ENCODE measurements at places on chromosomes 1 and 21.

DNA sequence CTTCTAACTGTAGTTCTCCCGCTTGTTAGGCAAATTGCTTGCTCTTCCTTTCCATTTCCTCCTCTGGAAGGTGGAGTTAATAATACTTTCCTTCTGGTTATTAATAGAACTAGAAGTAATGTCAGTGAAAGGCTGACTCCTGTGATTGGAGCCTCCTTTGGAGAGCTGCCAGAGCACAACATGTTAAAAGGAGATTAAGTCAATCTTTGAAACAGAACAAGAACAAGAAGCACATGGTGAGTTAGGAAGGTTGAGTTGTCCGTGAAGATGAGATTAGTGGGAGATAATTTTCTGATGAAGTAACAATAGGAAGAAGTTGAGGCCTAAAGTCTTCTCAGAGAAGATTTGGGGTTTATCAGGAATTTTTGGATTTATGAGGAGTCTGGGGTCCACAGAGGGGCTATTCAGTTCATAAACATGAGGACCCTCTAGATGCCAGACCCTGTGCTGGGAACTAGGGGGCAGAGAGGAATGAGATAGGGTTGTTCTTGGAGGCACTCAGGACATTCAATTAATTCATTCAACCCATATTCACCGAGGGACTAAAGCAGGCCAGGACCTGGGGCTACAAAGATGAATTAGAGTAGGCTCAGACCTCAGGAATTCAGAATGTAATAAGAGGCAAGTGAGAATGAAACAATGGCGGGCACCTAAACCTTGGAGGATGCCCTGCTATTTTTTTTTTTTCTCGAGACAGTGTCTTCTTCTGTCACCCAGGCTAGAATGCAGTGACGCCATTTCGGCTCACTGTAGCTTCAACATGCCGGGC lies 40.7 kb upstream of the DHCR24 start:
- H3K27ac ChIP-seq: no peak overlapping the region
- H3K4me3 ChIP-seq: no peak overlapping the region
- H3K27me3 ChIP-seq: peaks cover 3% of the 10 kb centered on the region

DNA sequence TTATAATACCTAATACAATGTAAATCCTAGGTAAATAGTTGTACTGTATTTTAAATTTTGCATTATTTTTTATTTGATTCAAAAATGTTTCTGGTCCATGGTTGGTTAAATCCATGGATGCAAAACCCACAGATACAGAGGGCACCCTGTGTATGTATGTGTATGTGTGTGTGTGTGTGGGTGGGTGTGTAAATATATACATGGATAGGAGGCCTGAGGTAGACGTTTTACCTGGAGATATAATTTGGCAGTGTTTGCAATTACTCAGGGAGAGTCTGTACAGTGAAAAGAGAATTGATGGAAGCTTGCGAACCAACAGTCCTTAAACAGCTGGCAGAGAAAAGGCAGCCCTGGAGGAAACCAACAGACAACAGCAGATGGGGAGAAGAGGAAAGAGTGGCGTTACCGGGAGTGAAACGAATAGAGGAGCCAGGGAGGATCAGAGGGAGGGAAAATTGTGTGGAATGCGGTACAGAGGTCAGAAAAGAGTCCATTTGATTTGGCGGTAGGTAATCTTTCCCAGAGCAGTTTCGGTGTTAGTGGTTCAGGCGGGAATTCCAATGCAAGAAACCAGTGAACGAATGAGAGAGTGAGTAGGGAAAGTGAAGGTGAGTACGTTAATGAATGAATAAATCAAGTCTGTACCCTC lies 47.9 kb upstream of the NBL1 start:
- peaks cover 2% of the 10 kb centered on the region for H3K27me3 ChIP-seq
- peaks cover 30% of the 10 kb centered on the region for H3K36me3 ChIP-seq
- DNase-seq: no peak
- peak overlapping the region; percentile 99 for H3K4me3 ChIP-seq

GRCh38 chr1:15246960-15247614 lies at the start of gene FHAD1:
FHAD1 (plus strand) TSS chr1:15247223; CDS start chr1:15251785, 4,562 bp downstream.
- peaks cover 51% of the 10 kb centered on the region for H3K27me3 ChIP-seq
- H3K4me3 ChIP-seq: peak within 1 kb of the TSS; percentile 69
- peaks cover 13% of the 10 kb centered on the region for H3K36me3 ChIP-seq
- peak within 1 kb of the TSS; percentile 75 for H3K27ac ChIP-seq

GRCh38 chr1:19750101-19750881 lies 49.4 kb downstream of the TMCO4 start:
- no peaks in the 10 kb centered on the region for H3K4me1 ChIP-seq
- no peaks in the 10 kb centered on the region for H3K27me3 ChIP-seq
- no peak for DNase-seq
- peak overlapping the region; percentile 16 for H3K27ac ChIP-seq
- no peak overlapping the region for H3K4me3 ChIP-seq
- peaks cover 20% of the 10 kb centered on the region for H3K36me3 ChIP-seq

- peaks cover 34% of the 10 kb centered on the region for H3K36me3 ChIP-seq
- no peak overlapping the region for H3K27ac ChIP-seq
- H3K4me1 ChIP-seq: no peaks in the 10 kb centered on the region
- no peak overlapping the region for H3K4me3 ChIP-seq
Observed at GRCh38 chr1:236882678-236883077, 87.6 kb downstream of the MTR start.

- no peak for DNase-seq
- no peak overlapping the region for H3K4me3 ChIP-seq
- no peaks in the 10 kb centered on the region for H3K27me3 ChIP-seq
- H3K36me3 ChIP-seq: peaks cover 19% of the 10 kb centered on the region
Observed at GRCh38 chr1:8406011-8406410, 88.1 kb downstream of the SLC45A1 start.

All from activated naive CD8-positive, alpha-beta T cell treated with anti-CD3 and anti-CD28 coated beads, Interleukin-2, amount 50 U/mL, for 24 hours (primary cell).